ENCODE measurements at places on chromosomes 1 and 21.

DNA sequence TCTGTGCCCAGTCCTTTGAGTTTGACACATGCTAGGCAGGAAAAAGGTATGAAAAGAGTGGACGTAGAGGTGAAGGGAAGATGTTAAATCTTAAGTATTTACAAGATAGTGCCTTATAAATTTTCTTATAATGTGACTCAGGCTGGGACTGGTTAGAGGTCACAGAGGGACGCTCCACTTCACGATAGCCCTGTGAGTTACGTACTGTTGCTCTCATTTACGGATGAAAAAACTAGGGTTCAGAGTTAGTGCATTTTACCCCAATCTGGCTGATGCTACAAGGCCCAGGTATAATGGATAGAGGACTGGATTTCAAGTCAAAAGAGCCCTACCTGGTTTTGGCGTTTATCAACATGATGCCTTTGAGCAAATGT, 1.4 kb upstream of the TUT4 start:
- H3K4me1 ChIP-seq, result peaks cover 40% of the 10 kb centered on the region
- H3K4me3 ChIP-seq, result no peak overlapping the region
- H3K27ac ChIP-seq, result peak overlapping the region; percentile 94
- no peaks in the 10 kb centered on the region for H3K36me3 ChIP-seq
- no peaks in the 10 kb centered on the region for H3K27me3 ChIP-seq
- no peak for DNase-seq

- no peaks in the 10 kb centered on the region for H3K27me3 ChIP-seq
- peak overlapping the region; percentile 64 for H3K27ac ChIP-seq
Observed at GRCh38 chr21:34802180-34802899, 133.5 kb downstream of the CLIC6 start.

DNA sequence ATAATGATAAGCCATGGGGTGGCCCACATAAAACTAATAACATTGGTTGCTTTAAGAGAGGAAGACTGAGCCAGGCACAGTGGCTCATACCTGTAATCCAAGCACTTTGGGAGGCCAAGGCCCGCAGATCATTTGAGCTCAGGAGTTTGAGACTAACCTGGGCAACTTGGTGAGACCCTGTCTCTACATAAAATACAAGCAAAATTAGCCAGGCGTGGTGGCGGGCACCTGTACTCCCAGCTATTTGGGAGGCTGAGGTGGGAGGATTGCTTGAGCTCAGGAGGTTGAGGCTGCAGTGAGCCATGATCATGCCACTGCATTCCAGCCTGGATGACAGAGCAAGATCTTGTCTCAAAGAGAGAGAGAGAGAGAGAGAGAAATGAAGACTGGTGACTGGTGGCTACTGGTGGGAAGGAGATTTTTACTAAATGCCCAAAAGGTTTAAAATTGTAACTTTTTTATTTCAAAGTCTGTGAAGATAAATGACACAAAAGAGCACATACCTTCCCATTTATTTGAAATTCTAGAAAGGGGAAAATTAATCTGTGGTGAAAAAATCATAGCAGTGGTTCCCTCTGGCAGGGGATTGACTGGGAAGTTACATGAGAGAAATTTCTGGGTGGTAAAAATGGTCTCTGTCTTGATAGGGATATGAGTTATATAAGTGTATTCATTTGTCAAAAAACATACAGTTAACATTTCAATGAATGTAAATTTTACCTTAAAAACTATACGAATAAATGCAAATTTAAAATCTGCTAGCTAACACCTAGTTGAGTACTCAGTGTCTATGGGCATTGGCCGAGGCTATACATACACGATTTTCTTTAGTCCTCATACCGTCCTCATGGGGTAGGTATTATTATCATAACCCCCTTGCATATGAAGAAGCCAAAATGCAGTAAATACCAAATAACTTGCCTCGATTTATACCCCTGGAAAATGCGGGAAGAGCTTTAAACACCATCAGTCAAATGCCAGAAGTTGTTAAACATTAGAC, 2.2 kb upstream of the NBPF1 start:
- no peaks in the 10 kb centered on the region for H3K27me3 ChIP-seq
- no peaks in the 10 kb centered on the region for H3K36me3 ChIP-seq
- no peak overlapping the region for H3K27ac ChIP-seq
- peaks cover 34% of the 10 kb centered on the region for H3K4me1 ChIP-seq

DNA sequence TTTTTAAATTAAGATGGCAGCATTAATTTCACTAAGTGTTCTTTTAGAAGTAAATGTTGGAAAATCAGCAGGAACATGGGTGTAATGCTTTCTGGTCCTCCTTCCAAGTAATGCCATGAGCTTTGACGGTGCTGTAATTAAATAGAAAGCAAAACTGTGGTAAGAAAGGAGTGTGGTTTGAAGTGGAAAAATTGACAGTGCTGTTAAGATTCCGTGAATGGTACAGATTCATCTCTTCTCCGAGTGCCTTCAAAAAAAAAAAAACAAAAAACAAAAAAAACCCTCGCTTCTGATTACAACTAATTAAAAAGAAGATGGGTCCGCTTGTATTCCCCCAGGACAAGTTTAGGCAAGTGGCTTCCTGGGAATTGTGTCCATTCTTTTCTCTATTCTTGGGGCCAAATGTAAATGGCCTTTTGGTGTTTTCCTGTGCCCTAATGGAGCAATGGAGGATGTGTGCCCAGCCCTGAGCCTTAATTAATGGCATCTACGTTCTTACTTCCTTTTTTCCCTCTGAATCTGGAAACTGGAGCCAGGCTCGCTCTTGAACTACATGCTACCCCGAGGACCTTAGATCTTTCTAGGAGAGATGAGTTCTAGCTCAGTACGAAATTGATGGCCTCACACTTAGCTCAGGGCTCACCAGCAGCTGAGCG, 5.1 kb downstream of the LMO4 start:
- H3K27me3 ChIP-seq, result no peaks in the 10 kb centered on the region
- H3K36me3 ChIP-seq, result peaks cover 15% of the 10 kb centered on the region
- H3K4me3 ChIP-seq, result peak overlapping the region; percentile 99
- peaks cover 34% of the 10 kb centered on the region for H3K4me1 ChIP-seq
- no peak for DNase-seq

- H3K36me3 ChIP-seq, result no peaks in the 10 kb centered on the region
- no peak for DNase-seq
- H3K4me1 ChIP-seq, result peaks cover 29% of the 10 kb centered on the region
Observed at GRCh38 chr1:15249081-15249480, 2.1 kb downstream of the FHAD1 start.

DNA sequence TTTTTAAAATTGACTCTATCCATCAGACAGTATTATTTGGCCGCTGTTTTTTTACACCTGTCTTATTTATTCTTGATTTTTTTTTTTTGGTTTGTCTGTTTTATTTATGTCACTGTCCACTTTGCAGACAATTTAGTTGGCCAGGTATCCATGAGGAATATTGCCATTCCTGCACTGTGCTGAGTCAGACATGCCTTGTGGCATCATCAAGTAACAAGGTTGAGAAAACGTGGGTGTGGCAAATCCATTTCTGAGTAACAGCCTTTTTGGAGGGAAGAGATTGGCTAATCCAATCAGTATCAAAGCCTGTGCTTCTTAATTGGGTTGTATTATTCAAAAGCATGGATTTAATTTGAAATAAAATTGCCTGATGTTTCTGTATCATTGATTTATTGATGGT, 463.1 kb downstream of the USP25 start:
- no peaks in the 10 kb centered on the region for H3K4me1 ChIP-seq
- H3K27ac ChIP-seq, result no peak overlapping the region
- no peak overlapping the region for H3K4me3 ChIP-seq
- H3K27me3 ChIP-seq, result no peaks in the 10 kb centered on the region

DNA sequence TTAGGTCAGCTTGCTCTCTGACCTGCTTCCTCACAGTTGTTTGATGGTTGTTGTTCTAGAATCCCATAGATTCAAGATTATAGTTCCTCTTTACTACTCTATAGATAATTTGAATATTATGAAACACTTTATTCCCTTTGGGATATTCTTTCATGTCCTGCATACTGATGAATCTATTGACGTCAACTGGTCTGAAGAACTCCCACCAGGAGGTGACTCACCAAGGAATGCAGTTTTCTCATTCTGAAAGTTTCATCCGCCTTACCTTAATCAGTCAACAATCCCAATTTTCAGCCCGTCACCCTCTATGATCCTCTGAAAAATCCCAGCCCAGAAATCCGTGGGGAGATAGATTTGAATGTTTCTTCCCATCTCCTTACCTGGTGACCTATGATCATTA, 834.1 kb upstream of the PRMT6 start:
- H3K4me1 ChIP-seq, result no peaks in the 10 kb centered on the region
- no peak for DNase-seq
- H3K27me3 ChIP-seq, result no peaks in the 10 kb centered on the region
- no peaks in the 10 kb centered on the region for H3K36me3 ChIP-seq
- no peak overlapping the region for H3K27ac ChIP-seq

- H3K27me3 ChIP-seq, result no peaks in the 10 kb centered on the region
- H3K36me3 ChIP-seq, result no peaks in the 10 kb centered on the region
- no peak for DNase-seq
- H3K4me3 ChIP-seq, result no peak overlapping the region
Observed at GRCh38 chr21:42471716-42472330, 24.2 kb downstream of the RSPH1 start.

- no peak overlapping the region for H3K4me3 ChIP-seq
- peak overlapping the region; percentile 3 for H3K27ac ChIP-seq
- no peaks in the 10 kb centered on the region for H3K27me3 ChIP-seq
- H3K36me3 ChIP-seq, result no peaks in the 10 kb centered on the region
- no peaks in the 10 kb centered on the region for H3K4me1 ChIP-seq
- DNase-seq, result no peak
Observed at GRCh38 chr1:157523774-157524493, 28.4 kb downstream of the FCRL5 start.

DNA sequence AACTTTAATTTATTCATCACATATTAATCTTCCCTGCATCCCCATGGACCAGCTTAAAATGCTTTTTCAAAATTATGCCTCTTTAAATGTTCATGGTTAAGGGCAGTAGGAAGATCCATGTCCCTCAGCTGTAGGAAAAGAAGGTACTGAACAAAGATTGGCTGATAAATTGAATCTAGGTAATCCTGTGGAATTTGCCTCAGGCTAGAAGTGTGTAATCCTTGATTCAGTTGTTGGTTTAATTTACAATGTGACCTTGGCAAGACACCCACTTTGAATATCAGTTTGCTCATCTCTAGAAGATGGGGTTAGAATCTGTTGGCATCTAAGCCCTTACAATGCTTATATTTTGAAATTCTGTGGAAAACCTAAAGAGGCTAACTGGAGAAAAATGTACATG, 6.1 kb downstream of the TTC4 start:
- no peaks in the 10 kb centered on the region for H3K27me3 ChIP-seq
- H3K36me3 ChIP-seq, result peaks cover 95% of the 10 kb centered on the region
- no peak overlapping the region for H3K4me3 ChIP-seq
- H3K4me1 ChIP-seq, result peaks cover 8% of the 10 kb centered on the region

DNA sequence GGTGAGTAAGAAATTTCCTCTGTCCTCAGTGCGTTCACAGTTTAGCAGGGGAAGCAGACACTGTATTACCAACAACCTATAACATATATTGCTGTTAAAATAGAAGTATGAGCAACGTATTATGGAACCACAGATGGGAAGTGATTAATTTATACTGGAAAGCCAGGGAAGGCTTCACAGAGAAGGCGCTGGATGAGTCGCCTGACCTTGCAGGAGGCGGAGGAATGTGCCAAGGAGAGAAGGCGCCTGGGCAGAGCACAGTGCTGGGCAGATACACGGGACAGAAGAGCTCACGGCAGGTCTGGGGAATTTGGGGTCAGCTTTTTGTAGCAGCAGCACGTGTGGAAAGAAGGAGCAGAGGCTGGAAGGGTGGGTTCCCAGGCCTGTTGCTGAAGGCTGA, 116.3 kb downstream of the DHRS3 start:
- peaks cover 97% of the 10 kb centered on the region for H3K36me3 ChIP-seq
- no peak for DNase-seq
- H3K4me3 ChIP-seq, result no peak overlapping the region
- H3K4me1 ChIP-seq, result peaks cover 16% of the 10 kb centered on the region

- H3K36me3 ChIP-seq, result peaks cover 59% of the 10 kb centered on the region
- H3K4me3 ChIP-seq, result peak overlapping the region; percentile 96
- H3K4me1 ChIP-seq, result peaks cover 98% of the 10 kb centered on the region
- peak overlapping the region; percentile 93 for H3K27ac ChIP-seq
- no peaks in the 10 kb centered on the region for H3K27me3 ChIP-seq
Observed at GRCh38 chr1:16151196-16151994, 4.5 kb downstream of the EPHA2 start.

DNA sequence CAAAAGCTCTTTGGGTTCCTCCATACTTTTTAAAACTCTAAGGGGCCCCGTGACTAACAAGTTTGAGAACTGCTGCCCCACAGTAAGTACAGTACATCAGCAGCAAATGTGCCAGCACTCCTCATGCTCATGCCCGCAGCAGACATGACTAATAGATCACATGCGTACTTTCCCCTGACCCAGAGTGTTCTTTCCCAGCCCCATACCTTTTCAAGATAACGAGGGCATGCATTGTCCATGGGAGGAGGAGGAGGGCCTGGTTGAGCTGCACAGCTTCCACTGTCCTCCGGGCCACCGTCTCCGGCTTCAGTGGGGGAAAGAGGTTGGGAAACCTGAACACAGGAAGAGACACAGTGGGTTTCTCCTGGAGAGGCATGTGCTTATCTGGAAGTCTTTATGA, 45.5 kb downstream of the DHRS3 start:
- no peak overlapping the region for H3K27ac ChIP-seq
- H3K36me3 ChIP-seq, result peaks cover 37% of the 10 kb centered on the region
- DNase-seq, result no peak
- H3K4me3 ChIP-seq, result no peak overlapping the region
- no peaks in the 10 kb centered on the region for H3K27me3 ChIP-seq

DNA sequence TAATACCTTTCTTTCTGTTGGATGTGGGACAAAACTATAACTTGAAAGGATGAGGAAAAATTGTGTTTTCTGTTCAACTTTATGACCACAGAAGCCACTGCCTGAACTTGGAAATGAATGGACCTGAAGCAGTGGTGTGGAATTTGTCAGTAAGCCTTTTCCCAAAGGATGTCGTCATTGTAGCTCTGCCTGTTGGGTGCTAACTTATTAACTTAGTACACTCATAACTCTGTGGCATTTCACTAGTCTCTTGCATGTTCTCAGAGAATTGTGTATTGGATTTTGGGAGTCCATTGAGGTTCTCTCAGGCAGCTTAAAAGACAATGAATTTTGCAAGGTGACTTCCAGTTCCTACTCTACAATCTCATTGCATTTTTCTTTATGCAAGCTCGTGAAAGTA, 49.6 kb downstream of the KCNK2 start:
- no peak for DNase-seq
- H3K4me1 ChIP-seq, result no peaks in the 10 kb centered on the region
- H3K27ac ChIP-seq, result no peak overlapping the region
- H3K36me3 ChIP-seq, result no peaks in the 10 kb centered on the region
- H3K4me3 ChIP-seq, result no peak overlapping the region

GRCh38 chr1:221841251-221841982, 99.5 kb upstream of the DUSP10 start:
- no peak for DNase-seq
- no peak overlapping the region for H3K27ac ChIP-seq
- H3K36me3 ChIP-seq, result no peaks in the 10 kb centered on the region
- H3K27me3 ChIP-seq, result no peaks in the 10 kb centered on the region
- peaks cover 16% of the 10 kb centered on the region for H3K4me1 ChIP-seq

DNA sequence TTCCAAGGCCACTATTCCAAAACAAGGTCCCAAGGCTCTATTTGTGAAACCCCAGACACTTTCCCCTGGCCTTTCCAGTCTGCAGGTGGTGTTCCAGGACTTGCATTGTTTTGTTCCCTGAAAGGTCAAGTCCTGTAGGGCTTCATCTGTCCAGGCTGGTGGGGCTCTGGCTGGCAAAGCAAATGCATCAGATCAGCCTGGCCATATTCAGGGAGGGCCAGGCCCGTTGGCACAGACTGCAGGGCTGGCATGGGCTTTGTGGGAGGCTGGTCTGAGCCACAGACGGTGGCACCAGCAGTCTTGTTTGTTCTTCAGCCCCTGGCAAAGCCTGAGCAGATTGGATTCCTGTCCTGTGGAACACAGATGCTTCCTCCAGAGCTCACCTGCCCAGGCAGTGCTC, 93.0 kb downstream of the SPATA46 start:
- H3K4me3 ChIP-seq, result no peak overlapping the region
- H3K4me1 ChIP-seq, result no peaks in the 10 kb centered on the region
- no peaks in the 10 kb centered on the region for H3K36me3 ChIP-seq
- DNase-seq, result no peak
- H3K27me3 ChIP-seq, result no peaks in the 10 kb centered on the region
